ENCODE measurements at places on chromosomes 11 and 22.
A peak's percentile ranks its signal among the peaks of the same experiment; 100 is the strongest.

- no peak for DNase-seq
Measured at GRCh38 chr11:13150487-13150886, 127.1 kb upstream of the BMAL1 start.

DNA sequence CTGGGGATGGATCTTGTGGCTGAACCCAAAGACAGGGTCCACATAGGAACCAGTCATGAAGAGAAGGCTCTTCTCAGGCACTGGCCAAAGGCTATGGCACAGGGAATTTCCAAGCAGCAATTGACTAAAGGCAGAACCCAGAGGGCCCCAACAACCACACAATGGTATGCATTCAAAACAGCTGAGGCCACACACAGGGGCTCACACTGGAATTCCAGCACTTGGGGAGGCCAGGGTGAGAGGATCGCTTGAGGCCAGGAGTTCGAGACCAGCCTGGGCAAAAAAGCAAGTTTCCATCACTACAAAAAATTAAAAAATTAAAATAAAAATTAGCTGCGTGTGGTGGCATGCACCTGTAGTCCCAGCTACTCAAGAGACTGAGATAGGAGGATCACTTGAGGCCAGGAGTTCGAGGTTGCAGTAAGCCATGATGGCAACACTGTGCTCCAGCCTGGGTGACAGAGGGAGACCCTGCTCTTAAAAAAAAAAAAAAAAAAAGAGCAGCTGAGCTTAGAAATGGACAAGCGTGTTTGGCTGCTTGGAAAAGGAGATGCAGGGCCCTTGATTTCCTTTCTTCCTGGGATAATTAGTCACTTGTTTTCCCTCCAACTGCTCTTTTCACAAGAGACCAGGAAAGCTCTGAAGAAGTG, 44.6 kb downstream of the MYH9 start:
- DNase-seq = no peak

DNA sequence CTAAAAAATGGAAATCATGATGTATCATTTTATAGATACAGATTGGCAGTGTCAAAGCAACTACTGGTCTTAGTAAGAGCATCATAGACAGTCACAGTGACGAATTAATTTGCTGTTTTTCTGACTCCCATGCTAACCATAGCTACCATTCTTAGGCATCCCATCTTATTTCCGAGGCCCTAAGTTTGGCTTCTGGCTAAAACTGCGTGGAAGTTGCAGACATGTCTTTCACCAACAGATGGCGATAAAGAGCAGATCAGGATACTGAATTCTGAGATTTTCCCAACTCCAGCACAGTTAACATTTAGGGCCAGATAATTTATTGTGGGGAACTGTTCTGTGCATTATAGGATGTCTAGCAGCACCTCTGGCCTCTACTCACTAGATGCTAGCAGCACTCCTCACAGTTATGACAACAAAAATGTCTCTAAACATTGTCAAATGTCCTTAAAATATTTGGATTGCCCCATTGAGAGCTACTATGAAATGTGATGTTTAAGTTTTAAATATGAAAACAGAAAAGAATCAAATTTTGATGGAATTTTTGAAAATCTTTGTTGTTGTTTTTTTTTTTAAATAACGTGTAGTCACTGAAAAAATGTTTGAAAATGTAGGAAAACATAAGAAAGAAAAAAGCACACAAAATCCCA, 16.3 kb downstream of the OR2AG2 start:
- DNase-seq = peak; percentile 13

- DNase-seq = no peak
Measured at GRCh38 chr11:44518968-44519550, 46.4 kb upstream of the CD82 start.

DNA sequence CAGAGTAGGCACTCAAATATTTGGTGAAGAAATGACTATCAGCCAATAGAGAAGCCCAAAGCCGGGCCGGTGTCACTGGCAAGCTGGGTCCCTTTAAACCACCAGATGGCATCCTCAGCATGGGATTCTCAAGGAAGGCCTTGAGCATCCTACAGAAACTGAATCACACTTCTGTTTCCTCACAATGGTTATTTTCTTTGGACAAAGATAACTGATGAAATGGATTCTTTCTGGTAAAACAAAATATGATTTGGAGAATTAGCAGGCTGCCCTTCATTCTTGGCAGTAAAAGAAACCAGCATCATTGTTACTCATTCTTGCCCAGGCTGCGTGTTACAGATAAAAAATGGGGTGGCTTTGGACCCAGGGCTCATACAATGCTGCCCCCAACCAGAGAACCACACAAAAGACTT, 30.3 kb upstream of the ASPHD2 start:
- peak; percentile 30 for DNase-seq

- DNase-seq = no peak
Measured at GRCh38 chr22:30249049-30250038, 2.8 kb upstream of the LIF start.

- no peak for DNase-seq
Measured at GRCh38 chr22:44459551-44459950, 38.5 kb downstream of the RTL6 start.

GRCh38 chr11:112762707-112763090, 198.5 kb upstream of the NCAM1 start:
- no peak for DNase-seq

- DNase-seq = no peak
Measured at GRCh38 chr22:27761665-27762064, 39.9 kb downstream of the MN1 start.

DNA sequence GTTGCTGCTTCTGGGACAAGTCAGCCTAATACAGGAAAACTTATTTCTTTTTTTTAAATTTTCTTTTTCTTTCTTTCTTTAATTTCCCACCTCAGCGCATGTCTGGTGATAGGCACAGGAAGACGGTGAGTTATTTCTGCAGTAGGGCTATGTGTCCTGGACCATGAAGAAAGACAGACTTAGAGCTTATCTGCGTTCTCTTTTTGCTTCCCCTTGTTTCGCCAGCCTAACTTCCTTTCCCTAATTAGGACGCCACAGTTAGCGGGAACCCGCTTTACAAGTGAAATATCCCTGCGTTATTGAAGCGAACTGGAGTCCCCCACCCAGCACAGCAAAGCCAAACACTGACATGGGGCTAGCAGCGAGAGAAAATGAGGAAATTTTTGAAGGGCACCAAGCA, 8.6 kb downstream of the OR6M1 start:
- DNase-seq = no peak

GRCh38 chr22:25210793-25211192, 8.6 kb upstream of the CRYBB2 start:
- DNase-seq = no peak

Data from T follicular helper cell (primary cell).